Left renal pelvis (tissue), 4 donors: ENCODE measurements at places on chromosomes 7 and 10. TPM values are rescaled to one million over a fixed set of nuclear protein-coding genes. Genes with fewer than 3 reads are reported as not detected.

- DNase-seq, result no peak
Observed at GRCh38 chr7:51316262-51316665, 345 bp downstream of the COBL start.

DNA sequence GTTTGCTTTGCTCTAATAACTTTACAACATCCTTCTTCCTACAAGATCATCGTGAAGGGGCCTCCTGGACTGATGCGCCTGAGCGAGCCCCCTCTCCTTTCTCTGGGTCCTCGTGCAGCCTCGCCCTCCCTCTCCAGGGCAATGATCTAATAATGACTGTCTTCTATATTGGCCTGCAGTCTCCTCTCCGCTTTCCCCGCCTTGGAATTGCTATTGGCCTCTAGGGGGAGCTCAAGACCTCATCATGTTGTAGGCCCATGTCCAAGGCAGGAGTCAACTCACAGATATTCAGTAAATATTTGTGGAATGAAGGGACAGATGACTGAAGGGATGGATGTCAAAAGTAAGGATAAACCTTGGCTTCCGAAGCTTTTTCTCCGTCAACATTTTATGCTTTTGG lies 1180.3 kb downstream of the TYW1 start:
- peak; percentile 37 for DNase-seq

- no peak for DNase-seq
Observed at GRCh38 chr10:48502791-48503190, 102.1 kb downstream of the ARHGAP22 start.

BMPER gene
- polyA plus RNA-seq, result 25.1 TPM

GRCh38 chr7:15765753-15766152 lies 79.3 kb upstream of the MEOX2 start:
- no peak for DNase-seq

DNA sequence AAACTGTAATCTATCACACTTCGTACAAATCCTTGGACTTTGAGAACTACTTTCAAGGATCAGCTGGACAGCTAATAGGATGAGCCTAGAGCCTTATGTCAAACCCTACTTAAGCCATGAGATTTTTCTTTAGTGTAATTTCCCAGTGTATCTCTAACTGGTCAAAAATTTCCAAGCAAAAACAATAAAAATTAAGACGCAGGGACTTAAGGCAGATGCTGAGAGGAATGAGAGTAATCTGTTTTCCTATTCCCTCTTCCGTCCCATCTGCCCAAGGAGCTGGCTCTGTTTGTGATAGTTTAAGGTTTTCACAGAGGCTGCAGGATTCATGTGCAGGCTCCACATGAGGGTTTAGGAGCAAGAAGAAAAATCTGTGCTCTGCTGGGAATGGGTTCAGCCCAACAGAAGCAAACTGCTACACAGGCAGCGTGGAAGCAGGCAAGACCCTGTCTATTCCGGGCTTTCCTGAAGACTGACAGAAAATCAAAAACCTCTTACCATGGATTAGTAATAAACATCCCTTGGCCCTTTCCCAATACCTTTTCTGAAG lies 62.2 kb downstream of the ARMH3 start:
- no peak for DNase-seq

- no peak for DNase-seq
Observed at GRCh38 chr7:151730591-151730990, 146.3 kb downstream of the PRKAG2 start.

- no peak for DNase-seq
Observed at GRCh38 chr10:89032141-89032891, 41.7 kb downstream of the FAS start.
